ENCODE measurements at places on chromosomes 12 and 14.
A peak's percentile ranks its signal among the peaks of the same experiment; 100 is the strongest.

GRCh38 chr14:93926245-93926872, 785 bp upstream of the FAM181A start:
- DNase-seq, result no peak

DNA sequence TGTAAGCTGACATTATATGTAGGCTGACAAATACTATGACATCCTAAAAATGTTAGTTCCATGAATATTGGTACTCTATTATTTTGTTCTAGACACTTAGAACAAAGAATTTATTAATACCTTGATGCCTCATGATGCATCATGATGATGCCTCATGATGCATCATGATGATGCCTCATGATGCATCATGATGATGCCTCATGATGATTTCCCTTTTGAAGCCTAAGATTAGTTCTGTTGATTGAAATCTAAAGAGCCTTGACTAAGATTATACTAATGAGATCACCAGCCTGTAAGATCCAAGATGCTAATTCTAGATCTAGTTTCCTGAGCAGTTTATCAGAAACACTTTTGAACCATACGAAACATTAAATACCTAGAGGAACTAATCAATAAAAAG, 4.6 kb upstream of the CEP128 start:
- no peak for DNase-seq

GRCh38 chr12:42683933-42684801, 94.6 kb upstream of the PRICKLE1 start:
- DNase-seq, result no peak

GRCh38 chr12:47079981-47080724, 394 bp upstream of the AMIGO2 start:
- DNase-seq, result peak; percentile 81

GRCh38 chr12:66070378-66071120, 60.0 kb downstream of the LLPH start:
- no peak for DNase-seq

- DNase-seq, result no peak
Measured at GRCh38 chr14:31877255-31877798, 199.8 kb upstream of the ARHGAP5 start.

DNA sequence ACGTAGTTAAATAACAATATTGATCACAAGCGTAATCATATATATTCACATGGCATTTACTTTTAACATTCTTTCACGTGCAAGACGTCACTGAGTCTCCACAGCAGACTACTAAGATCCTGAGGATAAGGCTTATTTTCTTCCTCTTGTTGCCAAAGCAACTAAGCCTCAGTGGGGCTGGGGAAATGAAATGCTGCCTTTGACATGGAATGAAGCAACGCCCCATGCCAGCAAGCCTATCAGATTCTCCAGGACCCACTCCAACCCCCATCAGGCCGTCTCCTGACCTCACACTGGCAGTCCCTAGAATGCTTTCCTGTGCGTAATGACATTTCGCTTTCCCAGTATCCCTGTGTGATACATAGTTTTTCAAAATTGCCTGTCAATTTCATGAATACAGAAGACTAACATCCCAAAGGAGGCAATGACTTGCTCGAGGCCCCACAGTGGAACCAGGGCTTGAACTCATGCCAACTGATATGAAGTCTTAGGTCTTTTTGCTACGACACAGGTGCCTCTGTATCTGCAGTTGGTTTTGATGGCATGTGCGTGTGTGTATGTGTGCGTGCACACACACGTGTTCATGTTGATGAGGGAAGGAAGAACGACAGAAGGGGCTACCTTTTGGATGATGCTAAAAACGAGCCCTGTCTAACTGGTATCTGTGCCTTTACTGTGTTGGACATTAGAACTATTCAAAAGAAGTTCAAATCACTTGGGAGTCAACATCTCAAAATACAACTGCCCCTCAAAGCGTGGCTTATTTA, 239.1 kb downstream of the VRK1 start:
- no peak for DNase-seq

GRCh38 chr12:68223067-68223747, 2.4 kb downstream of the IL26 start:
- DNase-seq, result no peak

DNA sequence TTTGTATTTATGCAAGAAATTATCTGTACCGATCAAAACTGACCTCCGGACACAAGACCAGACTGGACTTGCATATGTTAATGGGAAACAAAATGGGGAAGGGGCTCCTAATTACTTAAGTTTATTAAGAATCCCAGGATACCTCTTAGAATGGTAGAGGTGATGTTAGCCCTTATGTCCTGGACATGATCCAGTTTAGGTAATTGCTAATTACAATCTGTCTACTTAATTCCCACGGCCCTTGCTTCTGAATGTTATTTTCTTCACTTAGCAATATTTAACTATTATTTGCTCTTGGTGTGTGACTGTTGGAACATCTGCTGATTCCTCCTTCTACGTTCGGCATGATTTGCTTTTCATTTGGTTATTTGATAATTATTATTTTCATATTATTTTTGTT, 644.0 kb downstream of the DIO2 start:
- no peak for DNase-seq

- no peak for DNase-seq
Measured at GRCh38 chr12:41365653-41366171, 177.6 kb downstream of the PDZRN4 start.

- no peak for DNase-seq
Measured at GRCh38 chr12:22377731-22378496, 43.4 kb upstream of the ST8SIA1 start.

DNA sequence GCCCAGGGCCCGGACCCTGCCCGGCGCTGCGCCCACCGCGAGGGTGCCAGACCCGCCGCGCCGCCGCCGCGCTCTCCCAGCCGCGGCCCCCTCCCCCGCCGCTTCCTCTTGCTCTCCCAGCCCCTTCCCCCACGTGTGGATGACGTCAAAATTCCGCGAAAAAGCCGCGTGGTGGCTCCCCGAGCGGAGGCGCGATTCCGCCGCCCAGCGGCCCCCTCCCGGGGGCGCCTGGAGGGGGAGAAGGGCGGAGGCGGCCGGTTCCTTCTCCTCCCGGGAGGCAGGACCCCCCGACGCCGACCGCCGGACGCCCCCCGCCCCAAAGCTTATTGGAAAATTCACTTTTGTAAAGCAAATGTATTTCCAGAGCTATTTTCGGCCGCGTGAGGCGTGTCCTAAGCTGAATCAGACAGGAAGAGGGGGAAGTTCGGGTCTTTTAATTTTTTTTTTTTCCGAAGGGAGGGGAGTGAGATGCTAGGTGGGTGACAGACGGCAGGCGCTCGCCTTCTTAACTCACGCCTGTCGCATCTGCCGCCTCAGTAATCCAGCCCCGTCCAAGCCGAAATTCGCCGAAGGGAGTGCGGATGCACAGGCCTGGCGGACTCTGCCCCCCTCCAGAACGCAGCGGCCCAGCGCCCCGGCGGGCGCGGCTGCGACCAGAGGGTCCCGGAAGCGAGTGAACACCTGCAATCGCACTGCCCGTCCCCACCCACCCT, 4.1 kb upstream of the CCND2 start:
- DNase-seq, result peak; percentile 92
